ENCODE measurements at places on chromosomes 5 and 9. TPM values are rescaled to one million over a fixed set of nuclear protein-coding genes. Genes with fewer than 3 reads are reported as not detected.

Gene CCIN
- 0.64 TPM for total RNA-seq

Gene C5orf58
- not detected for total RNA-seq

Gene IFNA13
- not detected for total RNA-seq

Gene CTXN3
- 0.47 TPM for total RNA-seq

Gene NR4A3
- 4.3 TPM for total RNA-seq

Gene BSPRY
- total RNA-seq = 8.8 TPM

Gene ZDHHC12
- total RNA-seq = 44.6 TPM

Gene SPATA6L
- total RNA-seq = 6.5 TPM

Gene RAI14
- 59.8 TPM for total RNA-seq

Gene TRIM36
- total RNA-seq = 1.3 TPM

Gene EXOC3
- 55.2 TPM for total RNA-seq

Gene PCA3
- total RNA-seq = 0.12 TPM
